Small intestine (tissue), 16 donors: ENCODE measurements at places on chromosomes 16 and 17.

- DNase-seq = no peak
These were observed 69.2 kb upstream of the KIFC3 start for GRCh38 chr16:57871456-57871855.

GRCh38 chr17:5419959-5420653 is at the start of gene RPAIN:
RPAIN (plus strand) TSS chr17:5420182; CDS start chr17:5420211, 29 bp downstream.
- peak; percentile 93 for DNase-seq

DNA sequence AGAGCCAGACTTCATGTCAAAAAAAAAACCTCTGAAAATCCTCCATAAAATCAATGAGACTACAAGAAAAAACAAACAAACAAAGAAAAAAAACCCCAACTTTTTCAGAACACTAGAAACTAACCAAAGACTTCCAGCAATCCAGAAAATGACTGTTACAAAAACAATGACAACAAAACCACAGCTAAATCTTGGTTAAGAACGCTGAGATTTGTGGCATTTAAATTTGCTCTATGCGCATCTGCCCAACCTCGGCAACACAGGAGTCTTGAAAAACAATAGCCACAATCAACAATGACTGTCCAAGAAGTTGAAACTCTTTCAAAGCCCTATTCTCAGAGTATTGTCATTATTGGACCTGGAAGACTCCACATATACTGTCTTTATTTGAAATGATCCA is 402.4 kb downstream of the ZFHX3 start:
- DNase-seq = no peak

DNA sequence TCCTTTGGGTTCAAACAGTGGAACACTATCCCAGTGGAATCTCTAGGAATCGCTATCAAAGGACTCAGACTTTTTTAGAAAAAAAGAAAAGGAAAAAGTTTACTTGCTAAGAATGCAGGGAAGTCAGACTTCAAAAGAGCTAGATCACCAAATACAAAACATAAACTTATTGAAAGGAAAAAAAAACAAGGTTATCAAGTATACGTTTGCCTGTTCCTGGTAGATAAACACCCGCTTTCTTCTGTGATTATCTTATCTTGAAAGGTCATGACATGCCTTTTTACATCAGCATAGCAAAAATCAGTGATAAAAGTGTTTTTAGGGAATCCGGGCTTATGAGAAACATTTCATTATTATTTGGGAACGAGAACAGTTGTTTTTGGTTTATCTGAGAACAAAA is 129.3 kb upstream of the TMEM97 start:
- DNase-seq = no peak

- no peak for DNase-seq
These were observed 97.5 kb downstream of the YPEL2 start for GRCh38 chr17:59428916-59429485.

- no peak for DNase-seq
These were observed 76.6 kb upstream of the CORO6 start for GRCh38 chr17:29699283-29699682.

- DNase-seq = peak; percentile 32
These were observed 71.6 kb downstream of the RAI1 start for GRCh38 chr17:17752821-17753321.

DNA sequence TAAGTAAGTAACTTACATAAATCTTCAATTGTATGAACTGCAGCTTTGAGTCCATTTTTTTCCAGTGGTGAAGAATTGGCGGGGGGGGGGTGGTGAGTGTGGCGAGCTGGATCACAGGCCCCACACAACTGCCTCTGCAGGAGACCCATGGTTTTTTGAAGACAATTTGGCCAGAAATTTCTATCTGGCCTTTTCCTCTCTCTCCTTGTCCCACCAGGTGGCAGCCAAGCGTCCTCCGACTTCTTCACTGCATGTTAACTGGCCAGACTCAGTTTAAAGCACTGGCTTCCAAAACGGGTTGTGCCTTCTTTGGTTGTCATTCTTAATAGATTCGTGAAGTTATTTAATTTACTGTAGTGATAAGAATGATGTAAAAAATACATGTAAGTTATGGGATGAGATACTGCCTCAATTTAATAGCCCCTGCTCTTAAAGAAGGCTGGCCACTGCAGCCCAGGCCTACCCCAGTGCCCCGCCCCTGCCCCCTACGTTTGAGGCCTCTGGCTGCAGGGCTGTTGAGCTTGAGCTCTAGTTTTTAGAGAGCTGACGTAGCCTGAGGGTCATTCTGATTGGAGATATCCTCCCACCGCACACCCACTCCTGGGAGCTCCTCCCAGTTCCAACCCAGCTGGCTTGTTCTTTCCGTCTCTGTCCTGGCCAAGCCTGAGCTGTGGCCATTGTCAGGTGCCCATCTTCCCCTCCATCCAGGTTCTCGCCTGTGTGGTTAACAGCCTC is 36.4 kb downstream of the AKAP1 start:
- no peak for DNase-seq

GRCh38 chr17:35449371-35449931 is 885 bp upstream of the SLFN13 start:
- DNase-seq = peak; percentile 26

GRCh38 chr17:82960419-82961271 is 118.8 kb upstream of the METRNL start:
- DNase-seq = no peak

DNA sequence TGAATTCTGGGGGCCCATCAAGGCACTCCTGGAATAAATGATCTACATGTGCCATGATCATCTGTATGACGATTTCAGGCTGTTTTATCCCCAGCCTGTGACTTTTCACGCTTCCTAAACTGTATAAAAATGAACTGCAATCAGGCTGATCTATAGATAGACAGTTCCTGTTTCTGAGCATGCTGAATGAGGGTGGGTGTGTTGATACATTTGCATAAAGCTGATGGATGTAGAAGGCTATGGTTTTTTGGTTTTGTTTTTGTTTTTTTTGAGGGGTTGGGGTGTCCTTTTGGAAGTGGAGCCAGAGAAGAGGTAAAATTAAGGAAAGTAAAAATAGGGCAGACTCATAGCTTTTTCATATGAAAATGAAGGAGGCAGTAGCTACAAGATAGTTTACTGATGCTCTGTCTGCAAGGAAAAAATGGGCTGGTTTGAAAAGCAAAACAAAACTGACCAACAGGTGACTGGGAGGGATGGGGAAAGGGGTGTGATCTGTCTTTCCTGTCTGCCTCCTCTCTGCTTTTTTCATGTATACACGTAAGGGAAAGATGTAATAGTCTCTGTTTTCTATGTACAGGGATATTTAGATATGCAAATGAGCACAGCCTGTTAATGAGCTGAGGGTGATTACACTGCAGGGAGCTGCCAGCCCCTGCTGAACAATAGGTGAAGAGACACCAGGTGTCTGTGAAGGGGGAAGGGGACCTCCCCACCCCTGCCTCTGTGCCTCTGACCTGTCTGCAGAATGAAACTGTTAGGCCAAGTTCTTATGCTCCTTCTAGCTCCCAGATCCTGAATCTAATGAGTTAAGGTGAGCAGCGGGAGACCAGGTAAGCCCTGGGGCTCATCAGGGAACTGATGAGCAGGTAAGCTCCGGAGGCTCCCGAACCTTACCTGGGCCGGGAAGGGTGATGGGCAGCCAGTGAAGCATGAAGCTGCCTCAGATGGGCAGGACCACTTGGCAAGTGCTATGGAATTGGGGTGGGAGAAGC is 46.6 kb upstream of the LYRM9 start:
- no peak for DNase-seq

DNA sequence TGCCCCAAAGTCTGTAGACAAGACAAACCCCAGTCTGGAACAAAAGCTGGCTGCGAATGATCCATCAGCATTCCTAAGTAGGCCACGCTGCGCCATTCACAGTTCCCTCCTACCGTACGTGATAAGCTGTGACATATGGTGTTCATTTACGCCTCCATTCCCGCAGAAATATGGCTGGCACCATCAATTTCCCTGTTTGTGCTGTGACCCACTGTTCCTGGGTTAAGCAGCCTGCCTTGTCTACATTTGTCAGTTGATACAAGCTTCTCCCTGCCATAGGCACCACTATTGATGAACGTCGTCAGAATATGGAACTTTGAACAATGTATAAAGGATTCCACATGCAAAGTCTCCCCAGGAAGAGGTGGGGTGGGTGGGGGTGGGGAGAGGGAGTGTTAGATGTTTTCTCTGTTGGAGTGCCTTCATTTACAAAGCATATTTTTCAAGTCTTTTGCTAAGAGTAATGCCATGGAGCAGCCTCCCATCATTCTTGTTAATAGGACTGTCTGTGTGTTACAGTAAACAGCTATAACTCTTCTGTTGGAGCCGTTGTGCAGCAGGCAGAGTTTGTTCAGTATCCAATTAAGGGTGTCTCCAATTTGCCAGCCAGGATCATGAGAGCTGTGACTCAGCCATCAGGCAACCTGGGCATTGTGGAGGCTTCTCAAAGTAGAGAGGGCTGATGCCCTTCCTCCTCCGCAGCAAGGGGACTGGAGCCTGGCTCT is 294.6 kb downstream of the TMEM114 start:
- DNase-seq = no peak

- no peak for DNase-seq
These were observed 333.0 kb downstream of the SEC14L1 start for GRCh38 chr17:77473615-77474226.

GRCh38 chr16:68370581-68371275 is 59.9 kb downstream of the PRMT7 start:
- no peak for DNase-seq

GRCh38 chr16:20969386-20969785 is 68.8 kb downstream of the LYRM1 start:
- no peak for DNase-seq

- no peak for DNase-seq
These were observed 18.0 kb downstream of the KCTD2 start for GRCh38 chr17:75064867-75065561.

DNA sequence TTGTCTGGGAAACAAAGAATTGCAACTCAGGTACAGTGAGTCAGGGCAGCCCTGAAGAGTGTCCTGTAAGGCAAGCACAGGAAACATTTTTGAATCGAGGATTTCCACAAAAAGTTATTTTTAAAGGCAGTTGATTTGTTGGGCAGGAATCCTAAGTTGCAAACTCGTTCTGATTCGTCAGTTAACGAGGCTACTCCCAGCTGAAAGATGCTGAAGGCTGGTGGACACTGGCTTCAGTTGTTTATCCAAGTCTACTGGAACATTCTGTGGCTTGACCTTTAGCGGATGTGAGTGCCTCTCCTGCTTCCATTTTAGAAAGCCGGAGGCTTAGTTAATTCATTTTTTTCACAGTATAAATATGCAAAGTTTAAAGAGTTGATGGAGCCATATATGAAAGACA is 84.2 kb downstream of the KCNJ12 start:
- no peak for DNase-seq

DNA sequence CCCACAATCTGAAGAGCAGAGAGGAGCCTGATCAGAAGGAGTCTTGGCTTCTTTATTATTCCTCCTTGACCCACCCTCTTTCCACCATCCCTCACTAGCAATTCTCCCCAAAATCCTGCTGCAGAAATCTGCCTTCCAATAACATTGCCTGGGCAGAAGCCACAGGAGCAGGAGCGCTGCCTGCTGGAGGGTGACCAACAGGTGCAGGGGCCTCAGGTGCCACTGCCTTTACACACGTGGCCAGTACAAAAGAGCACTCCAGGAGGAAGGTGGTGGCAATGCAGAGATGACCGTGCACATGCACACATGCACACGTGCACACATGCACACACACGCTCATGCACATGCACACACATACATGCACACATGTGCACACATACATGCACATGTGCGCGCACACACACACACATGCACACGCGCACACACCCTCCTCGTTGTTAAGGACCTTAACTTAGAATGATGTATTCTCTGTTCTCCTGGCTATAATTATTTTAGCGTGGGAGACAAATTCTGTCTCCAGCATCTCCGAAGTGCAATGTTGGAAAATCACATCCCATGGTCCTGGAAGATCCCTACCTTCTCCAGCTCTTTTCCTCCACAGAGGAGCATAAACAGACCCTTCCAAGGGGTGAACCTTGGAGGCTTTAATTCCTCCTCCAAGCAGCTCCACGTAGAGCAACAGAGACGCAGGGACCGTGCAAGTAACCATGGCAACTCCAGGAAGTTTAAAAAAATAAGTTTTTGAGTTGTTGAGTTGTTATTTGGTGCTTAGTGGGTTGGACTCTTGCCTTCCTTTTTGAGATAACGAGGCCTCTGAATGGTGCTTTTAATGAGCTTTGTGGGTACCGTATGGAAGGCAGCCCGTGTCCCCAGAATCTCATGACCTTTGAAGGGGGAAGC is 12.6 kb downstream of the RBFOX3 start:
- no peak for DNase-seq

GRCh38 chr17:68646626-68647526 is 45.7 kb upstream of the FAM20A start:
- no peak for DNase-seq

DNA sequence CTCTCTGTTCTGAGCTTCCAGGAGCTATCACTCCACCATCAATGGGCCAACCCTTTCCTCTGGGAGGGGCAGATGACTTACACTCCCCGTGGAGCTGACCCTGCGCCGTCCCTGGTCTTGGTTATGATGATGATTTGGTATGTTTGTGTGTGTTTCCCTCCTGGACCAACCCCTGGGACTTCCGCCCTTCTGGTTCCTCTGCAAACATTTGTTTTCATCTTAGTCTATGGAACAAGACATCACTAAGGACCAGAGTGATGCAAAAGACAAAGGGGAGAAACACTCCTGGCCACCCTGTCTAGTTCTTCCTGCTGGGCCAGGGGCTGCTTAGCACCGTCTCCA is 13.7 kb downstream of the CBX4 start:
- DNase-seq = no peak

DNA sequence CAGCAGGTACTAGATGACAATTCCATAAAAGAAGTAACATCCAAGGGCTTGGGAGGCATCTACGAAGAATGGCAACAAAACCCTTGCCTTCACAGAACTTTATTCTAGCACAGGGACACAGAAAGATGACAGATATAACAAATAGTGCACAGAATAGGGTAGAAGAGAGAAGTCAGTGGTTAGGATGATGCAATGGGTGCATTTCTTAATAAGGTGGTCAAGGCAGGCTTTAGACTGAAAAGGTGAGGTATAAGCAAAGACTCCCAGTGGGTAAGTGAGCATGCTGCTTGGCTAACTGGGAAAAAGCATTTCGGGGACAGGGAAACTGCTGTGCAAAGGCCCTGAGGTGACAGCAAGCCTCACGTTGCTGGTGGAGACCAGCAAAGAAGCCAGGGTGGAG is 175.9 kb downstream of the XYLT1 start:
- no peak for DNase-seq

- DNase-seq = no peak
These were observed 27.9 kb downstream of the SLFN11 start for GRCh38 chr17:35345445-35345925.
